Type B pancreatic cell (in vitro differentiated cells): ENCODE measurements at places on chromosomes 12 and 14.

DNA sequence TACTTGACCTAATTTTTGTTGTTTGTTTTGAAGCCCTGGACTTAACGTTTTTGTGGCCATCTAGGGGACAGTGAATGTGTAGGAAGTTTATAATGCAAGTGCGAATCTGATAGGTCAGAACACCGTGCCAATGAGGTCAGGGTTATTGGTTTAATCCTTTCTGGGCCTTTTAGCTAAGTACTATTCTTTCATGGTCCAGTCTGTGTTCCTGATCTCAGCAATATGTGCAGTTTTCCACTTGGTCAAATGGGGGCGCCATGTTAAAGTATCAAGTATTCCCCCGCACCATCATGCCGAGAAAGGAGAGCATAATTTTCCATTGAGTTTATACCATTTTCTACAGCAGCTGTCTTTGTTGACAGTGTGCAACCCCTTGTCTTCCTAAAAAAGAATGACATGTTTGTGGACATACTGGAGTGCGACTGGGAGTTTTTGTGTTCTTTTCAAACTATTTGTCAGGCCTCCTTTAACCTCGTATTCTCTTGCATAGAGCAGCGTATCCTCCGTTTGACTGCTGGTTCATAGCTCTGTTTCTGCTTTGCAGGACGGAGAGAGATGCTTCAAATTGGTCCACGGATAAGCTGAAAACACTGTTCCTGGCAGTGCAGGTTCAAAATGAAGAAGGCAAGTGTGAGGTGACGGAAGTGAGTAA is 1.3 kb downstream of the AHSA1 start:
- H3K27ac ChIP-seq: peak overlapping the region; percentile 100
- peak overlapping the region; percentile 100 for H3K4me3 ChIP-seq
- DNase-seq: no peak
- H3K36me3 ChIP-seq: peaks cover 35% of the 10 kb centered on the region
- no peaks in the 10 kb centered on the region for H3K27me3 ChIP-seq
- peaks cover 14% of the 10 kb centered on the region for H3K4me1 ChIP-seq

DNA sequence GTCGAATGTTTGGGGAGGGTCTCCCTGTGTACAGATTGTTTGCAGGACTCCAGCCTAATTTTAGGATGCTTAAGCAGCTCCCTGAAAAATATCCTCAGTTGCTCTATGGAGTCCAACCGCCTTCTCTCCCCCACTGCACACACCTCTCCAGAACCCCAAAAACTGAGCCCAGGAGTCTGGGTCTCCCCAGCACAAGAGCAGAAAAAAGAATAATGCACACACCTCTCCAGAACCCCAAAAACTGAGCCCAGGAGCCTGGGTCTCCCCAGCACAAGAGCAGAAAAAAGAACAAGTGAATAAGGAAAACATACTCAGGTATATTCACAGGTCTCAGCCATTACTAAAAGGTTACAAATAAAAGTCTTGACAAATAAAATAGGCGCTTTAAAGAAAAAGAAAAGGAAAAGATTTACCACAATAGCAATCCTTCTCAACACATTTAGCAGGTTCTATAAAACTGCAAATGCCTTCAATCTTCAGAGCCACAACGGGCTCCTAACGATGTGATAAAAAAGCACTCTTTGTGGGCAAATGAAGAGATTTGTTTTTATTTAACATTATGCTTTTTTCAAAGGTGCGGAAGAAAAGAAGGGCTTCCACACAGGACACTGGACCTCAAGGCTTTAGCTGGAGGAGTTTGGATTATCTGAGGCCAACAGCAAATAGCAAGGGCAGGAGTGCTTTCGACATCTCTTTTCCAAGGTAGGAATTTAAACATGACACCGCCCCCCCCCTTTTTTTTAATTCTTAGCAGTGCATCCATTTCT is 8.2 kb downstream of the BCL11B start:
- H3K27ac ChIP-seq: peak overlapping the region; percentile 38
- H3K27me3 ChIP-seq: peaks cover 47% of the 10 kb centered on the region
- DNase-seq: no peak
- peaks cover 82% of the 10 kb centered on the region for H3K4me1 ChIP-seq
- peak overlapping the region; percentile 42 for H3K4me3 ChIP-seq

DNA sequence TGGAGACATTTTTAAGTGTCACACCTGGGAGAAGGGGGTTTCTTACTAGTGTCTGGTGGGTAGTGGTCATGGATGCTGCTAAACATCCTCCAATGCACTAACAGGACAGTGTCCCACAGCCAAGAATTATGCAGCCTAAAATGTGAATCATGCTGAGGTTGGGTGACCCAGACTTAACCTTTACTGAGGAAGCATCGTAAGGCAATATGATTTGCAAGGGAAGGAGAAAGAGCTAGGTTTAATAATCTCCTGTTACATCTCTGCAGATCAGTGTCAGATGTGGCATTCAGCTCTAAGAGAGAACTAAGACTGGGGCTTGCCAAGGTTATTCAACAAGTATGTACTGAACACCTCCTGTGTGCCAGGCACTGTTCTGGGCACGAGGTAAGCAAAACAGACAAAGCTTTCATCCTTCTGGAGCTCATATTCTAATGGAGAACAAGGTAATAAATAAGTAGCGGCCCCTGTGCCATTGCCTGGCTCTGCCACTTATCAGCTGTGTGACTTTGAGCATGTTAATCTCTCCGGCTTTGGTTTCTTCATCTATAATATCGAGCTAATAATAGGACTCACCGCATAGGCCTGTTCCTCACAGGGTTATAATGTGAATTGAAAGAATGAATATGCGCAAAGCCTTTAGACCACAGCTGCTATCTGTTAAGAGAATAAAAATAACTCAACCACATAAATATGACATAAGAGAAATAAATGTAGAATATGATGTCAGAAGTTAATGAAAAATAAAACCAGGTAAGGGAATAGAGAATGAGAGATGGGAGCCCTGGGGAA is 13.5 kb upstream of the GOLGA5 start:
- H3K36me3 ChIP-seq: no peaks in the 10 kb centered on the region
- H3K4me1 ChIP-seq: peaks cover 6% of the 10 kb centered on the region
- H3K4me3 ChIP-seq: no peak overlapping the region
- H3K27me3 ChIP-seq: no peaks in the 10 kb centered on the region
- DNase-seq: no peak
- no peak overlapping the region for H3K27ac ChIP-seq

DNA sequence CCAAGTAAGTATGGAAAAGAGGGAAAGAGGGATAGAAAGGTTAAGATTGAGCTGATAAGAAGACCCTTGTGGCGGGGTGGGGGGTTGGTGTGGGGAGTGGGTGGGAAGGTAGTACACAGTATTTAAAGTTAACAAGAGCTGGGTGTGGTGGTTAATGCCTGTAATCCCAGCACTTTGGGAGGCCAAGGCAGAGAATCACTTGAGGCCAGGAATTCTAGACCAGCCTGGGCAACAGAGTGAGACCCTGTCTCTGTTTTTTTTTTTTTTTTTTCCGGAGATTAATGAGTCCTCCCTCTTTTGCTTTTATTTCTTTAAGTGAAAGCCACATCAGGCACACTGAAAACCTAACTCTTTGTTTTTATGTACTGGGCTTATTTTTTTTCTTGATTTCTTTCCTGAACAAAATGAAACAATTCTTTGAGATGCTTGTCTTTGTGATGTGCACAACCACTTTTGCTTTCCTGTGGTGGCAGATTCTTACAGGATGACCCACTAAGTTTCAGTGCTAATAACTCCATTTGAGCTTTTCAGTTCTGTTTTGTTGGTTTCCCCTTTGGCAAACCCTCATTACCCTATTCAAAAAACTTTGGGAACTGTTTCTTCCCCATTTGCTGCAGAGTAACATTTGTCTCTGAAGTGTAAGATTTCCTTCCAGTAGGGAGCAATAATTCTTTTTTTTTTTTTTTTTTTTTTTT is 54.8 kb downstream of the WNK1 start:
- peaks cover 5% of the 10 kb centered on the region for H3K36me3 ChIP-seq
- no peak overlapping the region for H3K4me3 ChIP-seq
- peaks cover 14% of the 10 kb centered on the region for H3K4me1 ChIP-seq
- no peaks in the 10 kb centered on the region for H3K27me3 ChIP-seq

DNA sequence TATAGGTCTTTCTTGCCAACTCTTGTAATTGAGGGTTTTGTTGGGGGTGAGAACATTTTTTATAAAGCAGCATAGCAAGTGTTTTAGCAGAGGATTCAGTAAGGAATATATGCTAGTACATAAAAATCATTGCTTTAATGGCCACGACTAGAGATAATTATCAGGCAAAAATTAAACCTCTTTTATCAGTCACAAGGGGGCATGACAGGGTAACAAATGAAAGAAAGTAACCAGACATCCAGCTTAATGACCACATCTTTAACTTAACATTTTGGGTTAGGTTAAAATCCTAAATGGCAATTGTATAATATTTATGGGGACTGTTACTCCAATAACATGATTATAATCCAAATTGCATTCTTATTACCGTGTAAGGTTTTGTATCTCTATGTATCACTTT is 119.6 kb downstream of the LRRIQ1 start:
- H3K27ac ChIP-seq: no peak overlapping the region
- no peak overlapping the region for H3K4me3 ChIP-seq
- H3K36me3 ChIP-seq: no peaks in the 10 kb centered on the region
- H3K27me3 ChIP-seq: no peaks in the 10 kb centered on the region

DNA sequence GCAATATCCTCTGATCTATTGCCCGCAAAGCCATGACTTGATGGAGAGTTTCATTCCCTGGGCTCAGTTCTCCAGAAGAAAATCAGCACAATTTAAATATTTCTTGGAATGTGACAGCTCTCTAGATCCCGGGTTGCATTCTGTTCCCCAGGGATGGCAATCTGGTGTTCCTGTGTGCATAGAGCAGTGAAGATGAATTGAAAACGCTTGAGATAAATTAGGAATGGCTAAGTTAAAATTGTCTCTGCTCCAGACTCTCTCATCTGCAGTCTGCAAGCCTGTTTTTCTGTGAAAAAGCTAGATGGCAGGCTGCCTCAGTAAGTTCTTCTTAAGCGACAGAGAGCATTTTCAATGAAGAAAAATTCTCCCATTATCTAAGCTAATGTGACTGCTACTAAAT is 582.5 kb upstream of the MGAT4C start:
- H3K27ac ChIP-seq: no peak overlapping the region
- H3K4me3 ChIP-seq: no peak overlapping the region
- no peaks in the 10 kb centered on the region for H3K27me3 ChIP-seq
- DNase-seq: no peak
- no peaks in the 10 kb centered on the region for H3K4me1 ChIP-seq

DNA sequence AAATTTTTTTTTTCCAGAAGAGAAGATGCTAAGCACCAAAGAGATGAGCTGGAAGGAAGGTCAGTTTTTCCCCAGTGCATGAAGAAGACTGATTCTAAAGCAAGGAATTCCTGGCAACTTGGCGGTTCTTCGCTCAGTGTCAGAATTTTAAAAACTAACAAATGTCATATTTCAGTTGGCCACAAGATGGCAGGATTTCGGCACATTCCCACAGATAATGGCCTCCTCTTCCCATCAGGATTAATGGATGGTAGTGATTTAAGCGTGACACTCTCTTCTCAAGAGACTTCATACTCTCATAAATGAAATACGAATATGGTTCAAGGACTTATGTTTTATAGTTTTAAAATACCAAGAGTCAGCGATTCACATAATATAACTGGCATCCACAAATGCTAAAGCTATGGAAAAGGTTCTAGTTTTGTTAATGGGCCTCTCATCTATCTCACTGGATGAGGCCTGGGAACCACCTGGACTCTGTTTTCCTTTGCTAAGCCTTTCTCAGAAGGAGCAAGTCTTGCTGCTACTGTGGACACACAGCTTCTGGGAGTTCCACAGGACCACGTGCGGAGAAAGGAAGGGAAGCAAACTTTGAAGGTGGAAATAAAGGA is 46.1 kb upstream of the PTPRO start:
- H3K4me1 ChIP-seq: peaks cover 4% of the 10 kb centered on the region
- no peak overlapping the region for H3K27ac ChIP-seq
- H3K27me3 ChIP-seq: peaks cover 8% of the 10 kb centered on the region
- H3K4me3 ChIP-seq: no peak overlapping the region
- H3K36me3 ChIP-seq: no peaks in the 10 kb centered on the region

GRCh38 chr14:91484186-91484585 is 25.9 kb downstream of the PPP4R3A start:
- H3K4me1 ChIP-seq: no peaks in the 10 kb centered on the region
- no peak overlapping the region for H3K4me3 ChIP-seq
- no peak overlapping the region for H3K27ac ChIP-seq
- DNase-seq: no peak
- H3K36me3 ChIP-seq: peaks cover 43% of the 10 kb centered on the region

- no peak for DNase-seq
- no peak overlapping the region for H3K4me3 ChIP-seq
- H3K27ac ChIP-seq: peak overlapping the region; percentile 35
Observed at GRCh38 chr14:63178912-63179311, 25.3 kb upstream of the RHOJ start.

DNA sequence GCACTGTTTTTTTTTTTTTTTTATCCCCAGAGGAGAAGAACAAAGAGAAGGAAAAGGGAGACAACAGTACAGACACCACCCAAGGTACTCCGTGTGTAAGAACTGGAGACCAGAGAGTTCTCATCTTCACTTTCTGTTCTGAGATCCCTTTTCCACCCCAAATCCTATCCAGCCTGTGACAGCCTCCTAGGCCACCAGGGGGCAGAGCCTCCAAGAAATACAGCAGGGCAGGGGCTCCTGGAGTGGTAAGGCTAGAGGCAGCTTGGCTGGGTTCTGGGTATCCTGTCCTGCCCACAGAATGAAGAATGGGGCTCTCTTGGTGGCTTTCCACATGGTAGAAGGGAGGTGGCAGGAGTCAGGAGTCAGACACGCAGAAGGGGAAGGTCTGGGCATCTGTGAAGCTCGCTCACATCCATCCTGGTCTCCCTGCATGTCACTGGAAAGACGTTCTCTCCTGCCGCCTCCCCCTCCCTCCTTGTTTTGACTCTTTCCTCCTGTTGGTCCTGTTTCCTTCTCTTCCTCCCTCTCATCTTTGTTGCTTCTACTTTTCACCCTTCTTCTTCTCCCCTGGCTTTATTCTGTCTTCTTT is 12.0 kb downstream of the CLSTN3 start:
- H3K4me1 ChIP-seq: no peaks in the 10 kb centered on the region
- no peaks in the 10 kb centered on the region for H3K27me3 ChIP-seq
- no peak overlapping the region for H3K27ac ChIP-seq
- H3K4me3 ChIP-seq: no peak overlapping the region

DNA sequence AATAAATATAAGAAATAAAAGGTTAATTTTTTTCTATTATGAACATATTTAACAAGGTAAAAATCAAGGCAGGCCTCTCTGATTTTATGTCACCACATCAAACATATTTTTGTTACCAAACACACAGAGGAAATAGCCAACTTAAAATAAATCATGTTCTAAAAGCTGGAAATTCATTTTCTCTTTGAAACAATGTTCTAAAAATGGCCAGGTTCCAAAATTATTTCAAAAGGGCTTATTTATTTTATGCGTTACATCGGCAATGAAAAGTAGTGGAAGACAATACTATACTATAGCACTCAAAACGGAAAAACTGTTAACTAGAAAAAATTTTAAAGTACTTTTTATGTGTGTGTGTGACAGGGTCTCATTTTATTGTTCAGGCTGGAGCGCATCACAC is 24.0 kb upstream of the RASSF8 start:
- peaks cover 4% of the 10 kb centered on the region for H3K4me1 ChIP-seq
- H3K27me3 ChIP-seq: peaks cover 8% of the 10 kb centered on the region
- H3K27ac ChIP-seq: no peak overlapping the region

DNA sequence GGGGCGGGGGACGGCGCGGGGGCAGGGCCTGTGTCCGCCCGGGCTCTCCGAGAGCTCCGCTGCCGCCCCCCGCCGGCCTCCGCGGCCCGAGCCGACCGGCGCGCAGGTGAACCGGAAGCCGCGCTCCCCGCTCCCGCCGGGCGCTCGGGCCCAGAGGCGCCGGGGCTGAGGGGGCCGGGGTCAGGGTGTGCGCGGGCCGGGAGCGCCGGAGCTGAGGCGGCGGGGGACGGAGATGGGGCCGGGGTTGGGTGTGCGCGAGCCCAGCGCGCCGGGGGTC is 431 bp downstream of the HIP1R start:
- peaks cover 10% of the 10 kb centered on the region for H3K27me3 ChIP-seq
- DNase-seq: no peak
- peaks cover 26% of the 10 kb centered on the region for H3K4me1 ChIP-seq
- peak overlapping the region; percentile 86 for H3K27ac ChIP-seq
